Stimulated activated CD4-positive, alpha-beta T cell treated with anti-CD3 and anti-CD28 coated beads, Interleukin-2, amount 100 ng/mL, for 48 hours (primary cell): ENCODE measurements at places on chromosomes 7 and 10.

DNA sequence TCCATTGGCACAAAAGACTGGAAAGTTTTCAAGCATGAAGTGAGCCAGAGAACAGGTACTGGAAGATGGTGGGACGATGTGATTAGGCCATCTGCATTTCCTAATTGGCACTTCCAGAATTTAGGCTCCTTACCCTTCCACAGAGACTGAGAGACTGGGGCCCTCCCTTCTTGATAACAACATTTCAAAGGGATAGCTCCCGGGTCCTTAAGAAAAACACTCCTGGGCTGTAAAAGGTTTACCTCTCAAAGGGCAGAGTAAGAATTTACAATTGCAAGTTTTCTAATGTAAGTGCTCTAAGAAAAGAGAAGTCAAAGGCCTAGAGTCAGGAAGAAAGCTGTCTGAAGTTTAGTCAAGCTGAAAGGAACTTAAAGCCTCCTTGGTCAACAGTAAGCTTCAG, 559.5 kb upstream of the C7orf33 start:
- no peak for DNase-seq

- no peak for DNase-seq
Measured at GRCh38 chr7:150923196-150923595, 54.9 kb downstream of the KCNH2 start.

- no peak for DNase-seq
Measured at GRCh38 chr7:128726737-128727072, 12.5 kb upstream of the CALU start.

DNA sequence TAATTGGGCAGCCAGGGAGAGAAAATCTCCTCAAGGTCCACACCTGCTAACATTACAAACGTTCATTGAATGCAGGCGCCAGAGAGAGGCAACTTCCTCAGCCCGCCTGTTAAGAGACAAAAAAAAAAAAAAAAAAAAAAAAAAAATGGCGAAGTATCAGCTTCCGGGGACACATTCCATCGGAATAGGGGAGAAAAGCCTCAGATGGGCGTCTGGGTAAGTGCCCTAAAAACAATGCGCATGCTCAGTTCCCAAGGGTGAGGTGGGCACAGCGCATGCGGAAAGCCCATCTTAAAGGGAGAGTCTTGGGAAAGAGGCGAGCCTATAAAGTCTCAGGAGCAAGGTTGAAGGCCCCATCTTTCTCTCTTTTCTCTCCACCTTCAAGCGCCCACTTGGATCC, 1139.7 kb upstream of the CELF2 start:
- no peak for DNase-seq

- DNase-seq, result no peak
Measured at GRCh38 chr10:129090618-129091366, 376.2 kb upstream of the MGMT start.
